ENCODE measurements at places on chromosomes 5 and 9. TPM values are rescaled to one million over a fixed set of nuclear protein-coding genes. Genes with fewer than 3 reads are reported as not detected.

Gene AQP7
- not detected for total RNA-seq

Gene C1QTNF3
- total RNA-seq: 14.6 TPM

Gene OR1J1
- total RNA-seq: not detected

Gene SLCO6A1
- total RNA-seq: not detected

All from stomach (tissue), 19 donors.